ENCODE measurements at places on chromosomes 11 and 22. TPM values are rescaled to one million over a fixed set of nuclear protein-coding genes. Genes with fewer than 3 reads are reported as not detected.

- no peak for DNase-seq
Measured at GRCh38 chr11:63920126-63920938, 3.4 kb upstream of the RCOR2 start.

The CRYAB gene
- 4.7 TPM for polyA plus RNA-seq

DNA sequence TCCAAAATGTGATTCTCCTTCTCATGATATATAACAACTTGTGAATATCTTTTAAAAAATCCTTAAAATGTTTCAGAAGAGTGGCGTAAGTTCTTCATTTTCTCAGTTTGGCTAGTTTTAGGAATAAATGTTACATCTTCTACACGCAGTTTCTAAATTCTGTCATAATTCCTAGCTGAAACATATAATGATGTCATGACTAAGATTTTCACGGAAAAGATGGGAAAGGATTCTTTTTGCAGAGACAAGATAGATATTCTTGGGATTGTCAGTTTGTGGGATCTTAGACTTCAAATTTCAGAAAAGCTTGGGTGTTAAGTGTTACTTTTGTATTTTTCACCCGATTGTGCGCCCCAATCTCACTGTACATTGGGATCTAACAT, 1.7 kb downstream of the EED start:
- no peak for DNase-seq

The PLAAT4 gene
- polyA plus RNA-seq, result 65.9 TPM

DNA sequence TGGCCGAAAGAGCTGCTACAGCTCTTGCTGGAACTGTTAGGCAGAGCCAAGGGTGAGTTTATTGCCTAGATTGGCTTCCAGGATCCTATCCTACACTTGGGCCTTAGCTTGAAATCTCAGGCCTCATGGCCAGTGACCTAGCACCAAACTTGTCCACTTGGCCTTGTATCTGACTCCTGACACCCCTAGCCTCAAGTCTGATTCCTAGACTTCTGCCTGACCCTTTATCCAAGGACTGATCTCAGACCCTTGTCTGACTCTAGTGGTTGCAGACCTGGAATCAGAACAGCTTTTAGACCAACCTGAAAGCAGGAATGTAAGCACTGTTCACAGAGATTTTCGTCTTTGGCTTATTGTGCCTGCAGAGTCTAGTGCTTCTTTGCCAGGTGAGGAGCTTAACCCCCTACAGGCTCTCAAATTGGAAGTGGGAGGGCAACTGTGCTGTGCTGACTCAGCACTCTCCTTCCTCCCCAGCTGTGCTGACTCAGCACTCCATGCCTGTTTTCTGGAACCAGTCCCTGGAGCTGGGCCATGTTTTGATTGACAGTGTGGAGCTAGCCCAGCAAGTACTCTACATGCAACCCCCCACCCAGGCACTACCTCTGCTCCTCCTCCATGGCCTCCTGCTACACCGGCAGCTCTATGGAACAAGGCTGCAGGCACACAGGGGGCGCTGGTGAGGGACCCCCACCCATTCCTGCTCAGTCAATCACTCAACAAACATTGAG, 35.1 kb downstream of the RRP8 start:
- DNase-seq, result peak; percentile 82

DNA sequence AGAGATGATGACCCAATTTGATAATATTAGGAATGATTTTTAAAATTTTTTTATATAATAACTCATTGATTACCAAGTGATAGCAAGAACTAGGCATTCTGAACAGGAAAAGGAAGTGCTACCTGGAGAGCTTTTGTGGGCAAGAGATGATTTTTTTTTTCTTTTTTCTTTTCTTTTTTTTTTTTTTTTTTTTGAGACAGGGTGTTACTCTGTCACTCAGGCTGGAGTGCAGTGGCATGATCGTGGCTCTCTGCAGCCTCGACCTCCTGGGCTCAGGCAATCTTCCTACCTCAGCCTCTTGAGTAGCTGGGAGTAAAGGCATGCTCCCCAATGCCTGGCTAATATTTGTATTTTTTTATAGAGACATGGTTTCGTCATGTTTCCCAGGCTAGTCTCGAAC, 40.4 kb downstream of the TNRC6B start:
- DNase-seq, result no peak

DNA sequence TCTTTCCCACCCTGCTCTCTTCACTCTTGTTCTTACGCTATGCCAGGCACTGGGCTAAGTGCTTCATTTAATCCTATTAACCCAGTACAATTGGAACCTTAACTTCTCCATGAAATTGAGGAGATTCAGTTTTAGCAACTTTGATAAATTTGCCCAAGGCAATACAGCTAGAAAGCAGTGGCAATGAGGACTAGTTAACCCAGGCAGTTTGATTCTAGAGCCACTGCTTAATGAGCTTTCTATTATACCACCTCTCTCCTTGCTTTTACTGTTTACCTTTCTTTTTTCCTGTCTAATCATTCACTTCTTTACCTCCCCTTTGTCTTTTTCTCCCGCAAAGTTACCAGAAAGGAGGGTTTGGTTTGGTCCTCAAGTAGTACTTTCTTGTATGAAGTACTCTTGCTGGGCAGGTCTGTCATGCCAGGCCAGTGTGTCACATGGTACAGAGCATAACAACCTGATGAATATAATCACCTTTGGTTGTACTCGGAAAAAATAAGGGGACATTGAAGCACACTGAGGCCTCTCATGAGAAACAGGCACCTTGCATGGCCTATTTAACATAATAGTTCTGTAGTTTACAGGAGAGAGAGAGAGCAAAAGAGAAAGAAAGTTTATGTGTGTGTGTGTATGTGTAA, 70.6 kb downstream of the PDHX start:
- no peak for DNase-seq

DNA sequence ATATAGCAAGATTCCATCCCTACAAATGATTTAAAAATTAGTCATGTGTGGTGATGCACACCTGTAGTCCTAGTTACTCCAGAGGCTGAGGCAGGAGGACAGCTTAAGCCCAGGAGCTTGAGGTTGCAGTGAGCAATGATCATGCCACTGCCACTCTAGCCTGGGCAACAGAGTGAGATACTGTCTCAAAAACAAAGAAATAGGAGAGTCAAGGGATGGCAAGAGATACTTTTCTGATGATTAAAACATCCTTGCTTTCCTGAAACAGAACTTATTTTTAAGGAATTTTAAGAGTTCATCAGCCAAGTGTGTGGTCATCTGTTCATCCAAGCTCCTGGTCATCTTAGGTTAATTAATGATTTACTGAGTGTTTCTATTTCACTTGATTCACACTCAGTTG, 1252.0 kb downstream of the LRRC4C start:
- DNase-seq, result no peak

The DRAP1 gene
- 37.3 TPM for polyA plus RNA-seq

DNA sequence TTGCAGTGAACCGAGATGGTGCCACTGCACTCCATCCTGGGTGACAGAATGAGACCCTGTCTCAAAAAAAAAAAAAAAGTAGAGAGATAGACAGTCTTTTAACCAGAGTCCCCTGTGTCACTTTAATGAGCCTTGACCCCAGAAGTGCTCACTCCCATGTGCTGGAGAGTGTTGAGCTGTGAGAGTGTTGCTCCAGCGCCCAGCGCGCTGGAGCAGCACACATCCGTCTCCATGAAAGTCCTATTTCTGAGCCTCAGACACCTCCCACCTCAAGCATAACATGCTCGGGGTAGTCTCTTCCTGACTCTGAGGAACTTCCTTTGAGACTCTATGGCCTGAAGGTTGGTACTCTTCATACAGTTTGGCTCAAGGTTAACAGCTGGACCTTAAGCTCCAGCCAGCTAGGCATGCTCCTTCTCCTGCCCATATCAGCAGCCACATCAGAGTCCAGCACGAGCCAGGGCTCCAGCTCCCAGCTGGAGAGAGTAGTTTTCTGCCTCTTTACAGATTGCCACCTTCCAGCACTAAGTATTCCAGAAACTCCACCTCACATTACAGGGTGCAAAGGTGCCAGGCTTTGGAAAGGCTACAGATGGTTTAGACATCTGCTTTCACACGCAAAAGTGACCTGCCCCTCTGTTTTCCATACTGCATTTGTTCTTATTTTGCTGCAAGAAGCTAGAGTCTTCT, 29.4 kb upstream of the UBASH3B start:
- no peak for DNase-seq

DNA sequence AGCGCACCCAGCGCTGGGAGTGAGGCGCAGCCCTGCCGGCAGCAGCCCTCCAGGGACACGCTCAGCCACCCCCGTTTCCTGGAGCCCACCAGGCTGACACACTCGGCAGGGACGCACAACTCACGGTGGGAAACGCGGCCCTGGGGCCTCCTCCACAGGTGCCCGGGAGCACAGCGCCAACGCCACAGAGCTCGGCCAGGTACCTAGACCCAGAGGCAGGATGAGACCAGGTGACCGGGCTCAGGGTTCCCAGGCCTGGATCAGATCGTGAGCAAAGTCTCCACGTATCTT, 18.0 kb downstream of the TUBGCP6 start:
- DNase-seq, result no peak

The ATG16L2 gene
- polyA plus RNA-seq, result 9.0 TPM

DNA sequence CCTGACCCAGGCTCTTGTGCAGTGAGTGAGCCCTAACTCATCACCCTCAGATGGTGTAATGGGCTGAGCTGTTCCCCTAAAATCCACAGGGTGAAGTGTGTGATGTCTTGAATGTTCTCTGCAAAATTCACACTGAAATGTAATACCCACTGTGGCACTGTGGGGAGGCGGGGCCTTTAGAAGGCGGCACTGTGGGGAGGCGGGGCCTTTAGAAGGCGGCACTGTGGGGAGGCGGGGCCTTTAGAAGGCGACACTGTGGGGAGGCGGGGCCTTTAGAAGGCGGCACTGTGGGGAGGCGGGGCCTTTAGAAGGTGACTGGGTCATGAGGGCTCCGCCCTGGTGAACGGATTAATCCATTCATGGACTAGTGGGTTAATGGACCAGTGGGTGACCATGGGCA, 33.0 kb downstream of the CHID1 start:
- DNase-seq, result peak; percentile 68

The PIH1D2 gene
- polyA plus RNA-seq, result 0.52 TPM

- DNase-seq, result no peak
Measured at GRCh38 chr11:75816561-75817239, 1.7 kb downstream of the UVRAG start.

The MMP3 gene
- not detected for polyA plus RNA-seq

The SLCO2B1 gene
- 52.7 TPM for polyA plus RNA-seq

DNA sequence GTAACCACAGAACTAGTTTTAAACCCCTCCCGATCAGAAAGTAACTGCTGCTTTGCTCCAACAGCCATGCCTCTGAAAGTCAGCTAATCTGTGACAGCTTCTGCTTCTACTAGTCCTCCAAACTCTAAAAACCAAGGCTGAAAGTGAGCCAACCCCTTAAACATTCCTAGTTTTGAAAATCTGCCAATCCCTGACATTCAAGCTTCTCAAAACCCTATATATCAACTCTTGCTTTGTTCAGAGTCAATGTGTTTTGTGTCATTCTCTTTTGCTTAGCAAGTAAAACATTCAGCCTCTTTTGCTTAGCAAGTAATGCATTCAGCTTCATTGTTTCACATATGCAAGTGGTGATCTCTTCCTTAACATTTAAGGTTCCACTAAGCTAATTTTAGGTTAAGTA, 56.9 kb downstream of the ATG16L2 start:
- DNase-seq, result no peak

The CCDC117 gene
- polyA plus RNA-seq, result 8.1 TPM

The KBTBD4 gene
- 8.2 TPM for polyA plus RNA-seq

The APIP gene
- polyA plus RNA-seq, result 26.3 TPM

The DGCR2 gene
- 20.9 TPM for polyA plus RNA-seq

The TPST2 gene
- 58.1 TPM for polyA plus RNA-seq

DNA sequence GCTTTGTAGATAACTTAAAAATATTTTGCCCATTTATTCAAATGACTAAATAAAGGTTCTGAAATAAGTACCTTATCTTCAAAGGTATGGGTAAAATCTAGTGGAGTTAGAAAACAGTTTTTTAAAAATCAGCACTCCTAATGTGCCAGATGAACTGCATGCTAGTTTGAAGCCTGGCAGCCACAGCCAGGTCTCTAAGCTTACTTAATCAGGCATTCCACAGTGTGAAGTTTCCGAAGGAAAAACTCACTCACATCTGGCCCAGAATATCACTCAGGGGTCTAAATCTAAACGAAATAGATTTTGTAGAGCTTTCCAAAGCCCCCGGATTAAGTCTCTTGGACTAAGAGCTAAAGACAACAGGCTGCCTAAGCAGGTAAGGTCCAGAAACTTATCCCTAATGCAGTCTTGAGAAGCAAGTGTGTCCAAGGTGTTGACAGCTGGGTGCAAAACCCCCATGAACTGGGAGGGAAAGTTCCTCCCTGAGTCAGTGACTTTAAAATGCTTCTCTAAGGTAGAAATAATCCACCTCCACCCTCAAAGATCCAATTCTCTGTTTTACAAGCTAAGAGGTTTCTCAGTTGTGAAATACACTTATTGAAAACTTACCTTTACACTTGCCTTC, 157.6 kb downstream of the FCHSD2 start:
- DNase-seq, result no peak

GRCh38 chr22:20523086-20523983, 15.9 kb downstream of the MED15 start:
- no peak for DNase-seq

DNA sequence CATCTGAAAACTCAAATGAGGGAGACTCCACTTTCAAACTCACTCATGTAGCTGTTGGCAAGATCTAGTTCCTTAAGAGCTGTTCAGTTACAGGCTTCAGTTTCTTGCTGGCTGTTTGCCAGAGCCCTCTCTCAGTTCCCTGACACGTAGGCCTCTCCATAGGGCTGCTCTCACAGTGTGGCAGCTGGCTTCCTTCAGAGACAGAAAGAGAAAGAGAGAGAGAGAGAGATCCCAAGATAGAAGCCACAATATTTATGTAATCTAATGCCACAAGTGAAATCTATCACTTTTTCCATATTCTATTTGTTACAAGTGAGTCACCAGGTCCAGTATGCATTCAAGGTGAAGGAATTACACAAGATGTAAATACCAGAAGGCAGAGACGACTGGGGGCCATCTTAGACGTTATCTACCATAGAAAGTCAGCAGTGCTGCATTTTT, 168.8 kb downstream of the RCN1 start:
- DNase-seq, result no peak

GRCh38 chr11:76321820-76322524, 59.0 kb downstream of the THAP12 start:
- DNase-seq, result no peak

GRCh38 chr11:70323806-70324205, 53.3 kb downstream of the PPFIA1 start:
- no peak for DNase-seq

DNA sequence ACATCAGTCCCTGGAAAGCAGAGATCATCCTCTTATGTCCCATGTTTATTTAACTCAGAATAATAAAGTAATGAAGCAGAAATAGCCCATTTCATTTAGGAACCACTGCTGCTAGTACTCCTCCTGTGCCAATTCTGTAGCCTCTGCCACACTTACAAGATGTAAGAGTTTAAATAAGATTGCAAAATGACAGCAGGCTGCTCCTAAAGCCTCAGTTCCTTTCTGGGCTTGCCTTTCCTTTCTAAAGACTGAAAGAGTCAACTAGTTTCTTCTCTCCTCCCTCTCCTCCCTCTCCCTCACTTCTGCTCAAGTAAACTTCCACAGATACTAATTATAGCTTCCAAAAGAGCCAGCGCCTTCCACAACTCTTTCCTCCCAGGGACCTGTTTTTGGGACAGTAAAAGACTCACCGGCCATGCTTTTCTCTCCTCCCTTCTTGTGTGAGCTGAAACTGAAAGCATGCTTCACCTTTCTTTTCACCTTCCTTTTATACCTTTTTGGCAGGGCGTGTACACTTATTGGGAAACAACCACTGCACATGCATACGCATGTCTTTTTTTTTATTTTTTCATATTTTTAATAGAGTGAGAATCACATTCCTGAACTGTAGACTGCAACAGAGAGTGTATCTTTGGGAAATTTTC, 26.1 kb upstream of the CARD16 start:
- no peak for DNase-seq

Data from liver (tissue), 10 donors.